ENCODE measurements at places on chromosomes 5 and 9.

GRCh38 chr5:66642538-66642937 is 46.3 kb downstream of the MAST4 start:
- DNase-seq, result no peak

GRCh38 chr9:86359151-86359879 is 5.1 kb upstream of the TUT7 start:
- DNase-seq, result no peak

DNA sequence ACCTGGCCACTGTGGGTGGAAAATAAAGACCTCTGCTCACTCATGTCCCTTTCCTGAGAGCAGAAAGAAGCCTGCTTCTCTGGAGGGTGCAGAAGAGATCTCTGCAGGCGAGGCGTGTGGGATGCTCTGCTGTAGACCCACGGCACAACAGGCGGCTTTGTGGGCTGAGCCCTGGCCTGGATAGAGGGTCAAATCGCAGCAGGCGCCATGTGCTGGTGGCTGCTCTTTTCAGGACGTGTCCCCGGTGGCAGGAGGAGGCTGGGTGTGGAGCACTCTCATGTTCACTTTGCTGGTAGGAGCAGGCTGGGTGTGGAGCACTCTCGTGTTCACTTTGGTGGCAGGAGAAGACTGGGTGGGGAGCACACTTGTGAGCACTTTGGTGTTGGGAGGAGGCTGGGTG is 35.1 kb downstream of the IRX4 start:
- no peak for DNase-seq

- no peak for DNase-seq
These were observed 471.9 kb downstream of the MTRR start for GRCh38 chr5:8340739-8341344.

DNA sequence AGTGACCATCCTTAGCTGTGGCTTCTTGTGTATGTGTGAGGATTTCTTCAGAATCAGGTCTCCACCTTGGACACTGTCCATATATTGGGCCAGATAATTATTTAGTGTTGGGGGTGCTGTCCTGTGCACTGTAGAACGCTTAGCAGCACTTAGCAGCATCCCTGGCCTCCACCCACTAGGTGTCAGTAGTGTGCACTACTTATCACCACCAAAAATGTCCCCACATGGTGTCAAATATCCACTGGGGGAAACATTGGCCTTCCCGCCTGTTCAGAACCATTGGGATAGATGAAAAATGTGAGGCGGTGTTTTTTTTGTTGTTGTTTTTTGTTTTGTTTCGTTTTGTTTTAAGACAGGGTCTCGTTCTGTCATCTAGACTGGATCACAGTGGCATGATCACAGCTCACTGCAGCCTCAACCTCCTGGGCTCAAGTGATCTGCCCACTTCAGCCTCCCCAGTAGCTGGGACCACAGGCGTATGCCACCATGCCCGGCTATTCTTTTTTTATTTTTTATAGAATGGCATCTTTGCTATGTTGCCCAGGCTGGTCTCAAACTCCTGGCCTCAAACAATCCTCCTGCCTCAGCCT is 67.7 kb downstream of the TENT4A start:
- peak; percentile 72 for DNase-seq

- no peak for DNase-seq
These were observed 77.2 kb downstream of the ADAMTS16 start for GRCh38 chr5:5217371-5217770.

- DNase-seq, result no peak
These were observed 225.3 kb upstream of the CLINT1 start for GRCh38 chr5:158084292-158084691.

DNA sequence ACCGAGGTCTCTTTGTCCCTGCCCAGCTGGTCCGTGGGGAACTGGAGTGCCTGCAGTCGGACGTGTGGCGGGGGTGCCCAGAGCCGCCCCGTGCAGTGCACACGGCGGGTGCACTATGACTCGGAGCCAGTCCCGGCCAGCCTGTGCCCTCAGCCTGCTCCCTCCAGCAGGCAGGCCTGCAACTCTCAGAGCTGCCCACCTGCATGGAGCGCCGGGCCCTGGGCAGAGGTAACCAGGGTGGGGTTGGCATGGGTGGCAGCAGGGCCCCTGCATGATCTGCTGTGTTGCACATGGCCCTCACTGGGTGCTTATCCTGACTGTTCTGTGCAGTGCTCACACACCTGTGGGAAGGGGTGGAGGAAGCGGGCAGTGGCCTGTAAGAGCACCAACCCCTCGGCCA is 119.2 kb upstream of the ICE1 start:
- no peak for DNase-seq

DNA sequence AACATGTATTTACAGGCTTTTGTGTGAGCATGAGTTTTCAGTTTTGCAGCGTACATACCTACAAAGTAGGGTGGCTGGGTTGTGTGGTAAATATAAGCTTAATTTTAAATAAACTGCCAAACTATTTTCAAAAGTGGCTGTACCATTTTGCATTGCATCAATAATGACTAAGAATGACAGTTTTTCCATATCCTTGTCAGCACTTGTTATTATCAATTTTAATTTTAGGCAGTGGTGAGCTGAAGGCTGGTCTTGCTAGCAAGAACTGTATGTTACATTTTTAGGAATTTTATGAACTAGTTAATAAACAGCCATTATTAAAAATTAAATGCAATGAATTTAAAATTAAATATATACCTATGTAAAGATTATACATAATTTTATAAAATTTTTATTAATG is 6.6 kb downstream of the SNX2 start:
- DNase-seq, result no peak

GRCh38 chr5:53031695-53032096 is 42.5 kb downstream of the ITGA2 start:
- no peak for DNase-seq

- no peak for DNase-seq
These were observed 679.8 kb downstream of the CETN3 start for GRCh38 chr5:89729623-89730301.

DNA sequence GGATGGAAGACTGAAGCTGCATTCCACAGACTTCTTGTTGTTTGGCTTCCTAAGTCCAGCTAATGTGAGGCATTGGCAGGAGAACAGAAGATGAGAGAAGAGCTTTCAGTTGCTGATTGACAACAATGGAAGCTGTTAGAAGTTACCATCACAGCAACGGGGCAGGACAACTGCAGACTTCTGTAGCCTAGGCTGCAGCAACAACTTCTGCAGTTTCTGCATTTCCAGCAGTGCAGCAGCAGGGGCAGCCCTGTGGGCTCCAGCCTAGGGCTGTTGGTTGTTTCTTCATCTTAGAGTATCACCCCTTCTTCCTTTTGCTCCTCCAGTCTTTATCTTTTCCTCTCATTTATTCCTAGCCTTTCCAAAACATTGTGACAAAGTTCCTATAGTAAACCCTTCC is 528.8 kb upstream of the PTGER4 start:
- peak; percentile 43 for DNase-seq

DNA sequence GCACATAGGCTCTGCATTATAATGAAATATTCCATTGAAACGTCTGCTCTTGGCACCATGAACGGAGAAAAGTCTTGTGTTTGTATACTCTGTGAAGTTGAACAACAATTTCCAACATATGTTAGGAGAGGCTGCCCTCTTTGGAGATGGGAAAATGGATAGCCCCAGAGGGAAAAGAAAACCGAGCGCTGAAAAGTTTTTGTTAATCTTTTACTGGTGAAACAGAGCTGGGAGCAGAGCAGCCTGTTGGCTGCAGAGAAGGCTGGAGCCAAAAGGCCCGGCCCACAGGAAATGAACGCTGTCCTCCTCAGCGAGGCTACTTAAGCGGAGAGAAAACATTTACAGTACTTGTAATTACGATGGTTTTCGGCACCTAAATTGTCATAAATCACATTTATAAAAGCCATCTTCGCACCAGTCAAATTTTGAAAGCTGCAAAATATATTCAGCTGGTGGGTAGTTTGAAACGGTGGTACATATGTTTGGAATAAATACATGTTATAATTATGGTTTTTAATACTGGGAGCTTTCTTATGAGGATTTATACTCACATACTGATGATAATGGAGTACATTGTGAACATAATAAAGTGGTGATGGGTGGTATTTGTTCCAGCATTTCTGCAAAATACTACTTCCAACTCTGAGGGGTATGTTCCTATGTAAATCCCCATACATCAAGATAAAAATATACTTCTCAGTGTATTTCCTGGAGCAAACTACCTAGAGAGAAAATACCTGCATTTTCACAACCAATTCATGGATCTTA is 129.6 kb upstream of the CNTLN start:
- DNase-seq, result peak; percentile 74

DNA sequence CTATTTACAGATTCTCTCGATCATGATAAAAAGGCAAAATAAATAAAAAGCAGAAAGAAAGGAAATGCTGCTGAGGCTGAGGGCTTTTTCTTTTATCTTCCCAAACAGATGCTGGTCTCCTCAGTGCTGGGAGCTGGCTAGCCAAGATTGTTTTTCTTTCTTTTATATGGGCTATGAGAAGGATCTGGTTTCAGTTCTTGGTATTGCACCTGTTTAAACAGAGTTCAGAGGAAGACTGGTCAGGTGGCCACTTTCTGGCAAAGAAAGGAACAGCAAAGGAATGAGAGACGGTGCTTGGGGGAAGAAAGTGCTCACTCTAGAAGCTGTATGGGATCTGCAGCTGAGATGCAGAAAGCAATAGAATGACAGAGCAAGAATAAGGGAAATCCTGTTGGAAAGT is 88.9 kb downstream of the SLF1 start:
- DNase-seq, result no peak

GRCh38 chr5:35194635-35195471 is 35.4 kb downstream of the PRLR start:
- DNase-seq, result no peak

DNA sequence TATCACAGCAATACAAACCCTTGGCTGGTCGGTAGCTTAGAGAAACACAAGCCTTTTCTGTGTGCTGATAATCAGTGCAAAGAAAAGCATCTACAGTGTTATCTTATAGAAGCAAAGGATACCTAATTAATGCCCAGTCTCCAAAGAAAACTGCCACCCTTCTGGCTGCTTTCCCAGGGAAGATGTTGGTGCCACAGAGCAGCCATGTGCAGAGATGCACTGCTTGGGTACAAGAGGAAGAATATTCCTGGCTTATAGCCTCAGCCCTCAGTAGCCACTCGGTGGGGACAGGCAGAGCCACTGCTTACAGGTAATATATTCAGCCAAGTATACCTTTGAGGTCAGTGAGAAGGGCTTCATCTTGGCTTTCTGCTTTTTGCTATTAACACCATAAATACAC is 185.3 kb downstream of the PCSK1 start:
- DNase-seq, result no peak

DNA sequence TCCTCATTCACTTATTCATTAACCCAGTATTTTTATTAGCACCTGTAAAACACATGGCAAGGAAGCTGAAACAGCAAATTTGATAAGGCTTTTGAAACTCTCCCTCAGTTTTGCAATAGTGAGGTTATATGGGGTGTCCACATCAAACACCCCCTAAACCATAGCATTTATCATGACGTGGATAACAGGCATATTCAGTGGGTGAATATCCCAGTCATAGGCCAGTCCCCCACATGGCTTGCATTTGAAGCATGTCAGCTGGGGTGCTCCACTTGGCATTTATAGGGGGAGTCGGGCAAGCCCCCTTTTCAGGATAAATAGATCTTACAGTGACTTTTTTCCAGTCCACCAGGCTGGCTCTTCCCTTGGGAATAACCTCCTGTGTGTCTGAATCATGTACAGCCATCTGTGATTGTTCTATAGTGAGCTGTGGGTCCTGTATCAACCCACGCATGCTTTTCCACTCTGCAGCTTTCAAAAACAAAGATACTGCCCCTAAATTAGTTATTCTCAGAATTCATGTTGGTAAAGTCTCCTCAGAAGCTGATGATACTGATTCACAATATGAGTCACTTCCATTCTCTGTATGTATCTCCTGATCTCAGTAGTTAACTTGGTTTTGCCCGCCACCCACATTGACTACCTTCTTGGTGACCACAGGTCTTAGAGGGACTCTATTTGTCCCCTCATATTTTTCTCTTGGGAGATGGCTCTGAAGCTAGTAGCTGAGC is 84.4 kb upstream of the SPIN1 start:
- DNase-seq, result no peak

DNA sequence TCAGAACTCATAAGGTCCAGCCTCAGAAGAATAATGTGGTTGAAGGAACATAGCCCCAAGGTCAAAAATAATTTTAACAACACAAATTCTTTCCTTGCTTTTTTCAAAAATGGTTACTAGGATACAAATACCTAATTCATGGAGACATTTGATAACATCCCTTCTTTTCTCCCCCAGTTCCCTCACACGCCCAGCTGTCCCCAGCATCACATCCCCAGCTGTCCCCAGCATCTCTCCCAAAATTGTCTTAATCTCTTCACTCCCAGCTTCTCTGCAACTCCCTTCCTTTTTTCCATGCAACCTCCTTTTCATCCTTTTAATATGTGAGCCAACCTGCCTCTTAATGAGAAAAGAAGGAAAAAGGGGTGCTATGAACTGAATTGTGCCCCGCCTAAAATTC is 77.8 kb downstream of the FSTL4 start:
- no peak for DNase-seq

GRCh38 chr5:176702671-176703641 is 55.7 kb downstream of the TSPAN17 start:
- no peak for DNase-seq

GRCh38 chr9:137130176-137130755 is 8.7 kb upstream of the GRIN1 start:
- DNase-seq, result no peak

DNA sequence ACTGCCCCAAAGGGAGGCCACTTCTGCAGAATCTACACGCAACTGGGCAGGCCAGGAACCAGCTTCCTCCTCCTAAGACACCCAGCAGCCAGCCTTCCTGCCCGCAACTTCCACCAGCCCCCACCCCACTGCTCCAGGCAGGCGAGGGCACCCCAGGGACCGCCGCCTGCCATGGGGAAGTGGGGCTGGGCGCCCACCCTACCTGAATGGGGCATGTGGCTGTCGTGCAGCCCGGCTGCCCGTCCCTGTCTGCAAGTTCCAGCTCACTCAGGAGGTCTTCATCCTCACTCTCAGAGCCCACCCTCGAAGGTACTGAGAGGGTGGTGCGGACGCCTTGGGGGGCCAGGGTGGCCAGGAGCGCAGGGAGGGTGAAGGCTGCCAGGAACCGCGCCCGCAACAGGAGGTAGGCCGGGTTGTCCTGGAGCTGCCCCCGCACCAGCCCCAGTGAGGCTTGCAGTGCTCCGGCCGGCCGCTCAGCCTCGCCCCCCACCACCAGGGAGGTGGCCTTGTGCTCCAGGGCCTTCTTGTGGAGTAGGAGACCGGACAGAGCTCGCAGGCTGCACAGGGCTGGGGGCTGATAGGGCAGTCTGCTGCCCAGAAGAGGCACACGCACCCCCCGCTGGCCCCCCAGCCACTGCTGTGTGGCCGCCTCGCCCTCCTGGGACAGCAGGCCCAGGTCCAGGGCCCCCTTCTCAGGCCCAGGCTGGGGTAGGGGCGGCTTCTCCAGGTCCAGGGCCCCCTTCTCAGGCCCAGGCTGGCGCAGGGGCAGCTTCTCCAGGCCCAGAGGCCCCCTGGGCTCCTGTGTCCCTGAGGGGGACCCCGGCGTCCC is 4.1 kb upstream of the CARD9 start:
- no peak for DNase-seq

- DNase-seq, result no peak
These were observed 20.5 kb upstream of the BHMT start for GRCh38 chr5:79091064-79091463.

- DNase-seq, result no peak
These were observed 67.1 kb downstream of the ADAMTS2 start for GRCh38 chr5:179278119-179278518.
